ENCODE measurements at places on chromosomes 4 and X.

DNA sequence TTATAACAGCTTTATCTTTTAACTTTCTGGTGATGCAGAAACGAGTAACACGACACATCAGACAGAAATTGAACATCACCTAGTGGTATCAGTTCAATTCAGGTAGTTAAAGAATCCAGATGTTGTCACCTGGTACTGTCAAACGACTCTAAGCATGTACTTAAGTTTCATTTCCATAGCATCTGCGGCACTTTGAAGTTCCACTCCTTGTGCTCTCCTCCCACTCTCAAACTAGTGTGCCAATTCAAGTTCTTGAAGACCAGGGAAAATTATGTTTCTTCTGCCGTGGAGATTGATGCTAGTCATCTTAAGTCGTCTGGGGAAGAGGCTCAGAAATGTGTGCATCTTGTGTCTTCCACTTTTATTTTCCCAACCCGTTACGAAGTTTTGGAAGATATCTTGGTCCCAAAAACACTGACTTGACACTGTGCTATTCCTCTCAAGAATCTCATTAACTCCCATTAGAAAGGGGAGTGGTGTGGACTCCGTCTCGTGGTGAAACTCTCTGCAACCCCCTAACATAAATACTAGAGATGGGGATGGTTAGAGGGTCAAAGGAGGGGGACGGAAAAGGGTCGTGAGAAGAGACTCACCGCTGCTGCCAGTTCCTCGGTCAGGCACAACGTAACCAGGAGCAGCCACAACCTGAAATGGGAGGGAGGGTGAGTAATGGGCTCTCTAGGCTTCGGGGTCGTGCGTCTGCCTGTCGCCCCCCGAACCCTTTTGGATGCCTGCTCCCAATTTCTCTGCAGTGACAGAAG is 693 bp downstream of the COL4A6 start:
- no peak for DNase-seq
- no peak overlapping the region for H3K27ac ChIP-seq
- no peaks in the 10 kb centered on the region for H3K36me3 ChIP-seq
- H3K4me3 ChIP-seq, result peak overlapping the region; percentile 31

GRCh38 chr4:15653864-15654592 is 1.1 kb downstream of the FBXL5 start:
- H3K36me3 ChIP-seq, result no peaks in the 10 kb centered on the region
- H3K4me3 ChIP-seq, result peak overlapping the region; percentile 96

- no peaks in the 10 kb centered on the region for H3K36me3 ChIP-seq
- no peak for DNase-seq
- H3K27me3 ChIP-seq, result no peaks in the 10 kb centered on the region
- no peaks in the 10 kb centered on the region for H3K4me1 ChIP-seq
These were observed 128.0 kb downstream of the FRAS1 start for GRCh38 chr4:78185117-78185516.

DNA sequence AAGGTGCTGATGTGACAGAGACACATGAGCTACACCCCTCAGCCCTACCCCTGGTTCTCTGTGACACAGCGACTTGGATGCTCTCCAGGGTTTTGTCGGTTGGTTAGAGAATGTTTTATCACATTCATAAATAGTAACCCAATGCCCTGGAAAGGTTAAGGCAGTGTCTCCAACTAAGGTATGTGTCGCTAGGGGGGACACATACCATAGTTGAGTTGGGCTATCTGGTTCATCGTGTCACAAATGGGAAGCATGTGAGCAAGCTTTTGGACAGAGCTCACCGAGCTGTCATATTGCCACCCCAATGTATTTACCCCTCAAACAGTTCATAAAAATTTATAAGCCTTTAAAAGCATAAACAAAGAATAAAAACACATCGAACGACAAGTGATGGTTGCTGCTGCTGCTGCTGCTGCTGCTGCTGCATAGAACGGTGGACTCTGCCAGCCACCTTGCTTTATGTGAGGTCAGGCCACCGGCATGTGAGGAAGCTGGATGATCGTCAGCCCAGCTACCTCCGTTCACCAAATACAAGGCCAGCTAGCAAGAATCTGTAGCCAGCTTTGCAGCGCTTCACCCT is 55.9 kb downstream of the STOX2 start:
- H3K27ac ChIP-seq, result no peak overlapping the region
- H3K36me3 ChIP-seq, result no peaks in the 10 kb centered on the region

GRCh38 chrX:75115707-75116413 is 40.2 kb downstream of the ABCB7 start:
- no peak overlapping the region for H3K27ac ChIP-seq
- H3K4me1 ChIP-seq, result no peaks in the 10 kb centered on the region
- no peak overlapping the region for H3K4me3 ChIP-seq
- no peak for DNase-seq
- no peaks in the 10 kb centered on the region for H3K27me3 ChIP-seq
- no peaks in the 10 kb centered on the region for H3K36me3 ChIP-seq

DNA sequence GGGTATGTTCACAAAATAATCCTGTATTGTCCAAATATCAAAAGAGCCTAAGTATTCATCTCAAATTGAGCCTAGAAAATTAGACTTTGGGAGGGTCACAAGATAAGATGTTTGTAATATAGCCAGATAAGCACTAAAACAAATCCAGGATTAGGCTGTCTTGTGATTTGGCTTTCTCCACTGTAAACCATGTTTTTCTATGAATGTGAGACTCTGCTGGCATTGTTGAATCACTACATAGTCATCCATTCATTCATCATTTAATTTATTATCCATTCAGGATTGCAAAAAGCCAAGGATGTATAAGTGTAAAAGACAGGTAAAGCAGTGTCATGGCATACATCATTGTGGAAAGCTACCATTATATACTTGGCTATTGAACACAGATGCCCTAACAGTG is 148.0 kb downstream of the GRID2 start:
- no peak overlapping the region for H3K4me3 ChIP-seq
- no peaks in the 10 kb centered on the region for H3K27me3 ChIP-seq
- no peak overlapping the region for H3K27ac ChIP-seq
- H3K36me3 ChIP-seq, result no peaks in the 10 kb centered on the region
- no peak for DNase-seq

GRCh38 chr4:156784970-156785369 is 186.6 kb downstream of the PDGFC start:
- H3K27me3 ChIP-seq, result no peaks in the 10 kb centered on the region
- H3K4me3 ChIP-seq, result no peak overlapping the region
- no peaks in the 10 kb centered on the region for H3K4me1 ChIP-seq
- DNase-seq, result no peak

- no peak overlapping the region for H3K27ac ChIP-seq
- peaks cover 61% of the 10 kb centered on the region for H3K36me3 ChIP-seq
- H3K4me3 ChIP-seq, result no peak overlapping the region
- DNase-seq, result no peak
These were observed 97.7 kb downstream of the NFKB1 start for GRCh38 chr4:102598762-102599374.

DNA sequence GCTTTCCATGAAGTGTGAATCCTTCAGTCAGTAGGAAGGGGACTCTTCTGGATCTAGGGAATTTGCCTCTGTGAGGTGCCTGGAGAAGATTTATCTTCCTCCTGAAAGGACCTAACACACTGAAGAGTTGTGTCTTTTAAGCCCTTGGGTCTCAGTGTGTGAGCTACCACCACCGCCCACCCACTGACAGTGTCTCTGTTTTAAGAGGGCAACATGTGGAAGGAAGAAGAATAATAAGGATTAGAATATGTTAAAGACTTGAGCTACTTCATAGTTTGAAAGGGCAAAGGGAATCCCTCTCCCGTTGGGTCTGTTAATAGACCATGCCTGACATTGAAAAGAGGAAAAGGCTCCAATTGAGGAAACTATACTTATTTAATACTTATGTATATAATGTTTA is 64.3 kb upstream of the TLR2 start:
- H3K27ac ChIP-seq, result no peak overlapping the region
- H3K36me3 ChIP-seq, result no peaks in the 10 kb centered on the region
- no peak overlapping the region for H3K4me3 ChIP-seq
- DNase-seq, result no peak
- H3K27me3 ChIP-seq, result no peaks in the 10 kb centered on the region

- no peaks in the 10 kb centered on the region for H3K27me3 ChIP-seq
- H3K36me3 ChIP-seq, result peaks cover 17% of the 10 kb centered on the region
- no peaks in the 10 kb centered on the region for H3K4me1 ChIP-seq
- H3K4me3 ChIP-seq, result no peak overlapping the region
- no peak overlapping the region for H3K27ac ChIP-seq
- no peak for DNase-seq
These were observed 33.4 kb downstream of the NELFA start for GRCh38 chr4:1975391-1975801.

GRCh38 chr4:24625091-24625490 is 40.7 kb upstream of the DHX15 start:
- no peak for DNase-seq
- H3K36me3 ChIP-seq, result no peaks in the 10 kb centered on the region
- H3K4me1 ChIP-seq, result no peaks in the 10 kb centered on the region
- H3K4me3 ChIP-seq, result no peak overlapping the region
- H3K27me3 ChIP-seq, result no peaks in the 10 kb centered on the region
- no peak overlapping the region for H3K27ac ChIP-seq

DNA sequence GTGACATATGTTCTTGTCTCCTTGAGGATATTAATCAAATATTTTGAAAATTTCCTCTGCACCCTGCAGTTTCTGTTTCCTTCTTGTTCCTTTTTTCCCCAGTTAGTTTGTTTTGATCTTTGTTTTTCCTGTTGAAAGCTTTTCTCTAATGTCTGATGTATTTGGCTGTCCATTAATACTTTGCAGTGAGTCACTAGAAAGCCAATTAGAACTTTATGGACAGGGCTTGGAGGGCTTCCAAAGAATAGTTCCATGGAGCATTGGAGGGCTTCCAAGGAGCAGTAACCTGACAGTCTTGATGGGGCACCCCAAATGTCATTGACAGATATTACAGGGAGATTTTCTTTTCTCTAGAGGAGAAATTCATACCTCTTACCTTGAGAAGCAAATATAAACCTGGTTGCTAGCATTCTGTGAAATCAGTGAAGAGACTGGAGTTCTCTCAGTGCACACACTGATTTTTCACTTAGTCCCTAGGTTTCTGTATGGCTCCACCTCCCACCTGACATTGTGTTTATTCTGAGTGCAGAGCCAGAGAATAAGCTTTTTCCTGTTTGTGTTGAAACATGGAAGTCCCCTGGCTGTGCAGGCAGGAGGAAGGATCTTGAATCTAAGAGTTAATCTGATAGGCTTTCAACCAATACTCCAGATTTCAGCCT is 26.5 kb downstream of the SPARCL1 start:
- no peaks in the 10 kb centered on the region for H3K36me3 ChIP-seq
- DNase-seq, result no peak
- H3K27me3 ChIP-seq, result no peaks in the 10 kb centered on the region
- H3K4me1 ChIP-seq, result peaks cover 68% of the 10 kb centered on the region

DNA sequence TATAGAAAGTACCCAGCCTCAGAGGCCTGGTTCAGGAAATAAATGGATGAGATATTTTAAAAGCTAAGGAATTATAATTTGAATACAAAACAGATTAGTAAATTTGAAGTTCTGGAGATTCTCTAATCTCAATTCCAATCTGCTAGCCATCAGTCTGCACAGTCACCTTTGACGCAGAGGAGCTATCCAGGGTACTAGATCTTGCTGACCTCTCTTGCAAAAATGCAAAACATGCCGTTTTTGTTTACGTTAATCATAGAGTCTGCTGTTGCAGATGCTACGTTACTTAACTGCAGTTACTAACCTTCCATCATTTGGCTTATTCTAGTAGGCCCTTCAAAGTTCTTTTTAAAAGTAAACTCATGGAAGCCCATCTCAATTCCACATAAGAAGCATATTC is 10.4 kb downstream of the CCSER1 start:
- DNase-seq, result no peak
- H3K27me3 ChIP-seq, result no peaks in the 10 kb centered on the region
- no peaks in the 10 kb centered on the region for H3K4me1 ChIP-seq
- H3K27ac ChIP-seq, result no peak overlapping the region

DNA sequence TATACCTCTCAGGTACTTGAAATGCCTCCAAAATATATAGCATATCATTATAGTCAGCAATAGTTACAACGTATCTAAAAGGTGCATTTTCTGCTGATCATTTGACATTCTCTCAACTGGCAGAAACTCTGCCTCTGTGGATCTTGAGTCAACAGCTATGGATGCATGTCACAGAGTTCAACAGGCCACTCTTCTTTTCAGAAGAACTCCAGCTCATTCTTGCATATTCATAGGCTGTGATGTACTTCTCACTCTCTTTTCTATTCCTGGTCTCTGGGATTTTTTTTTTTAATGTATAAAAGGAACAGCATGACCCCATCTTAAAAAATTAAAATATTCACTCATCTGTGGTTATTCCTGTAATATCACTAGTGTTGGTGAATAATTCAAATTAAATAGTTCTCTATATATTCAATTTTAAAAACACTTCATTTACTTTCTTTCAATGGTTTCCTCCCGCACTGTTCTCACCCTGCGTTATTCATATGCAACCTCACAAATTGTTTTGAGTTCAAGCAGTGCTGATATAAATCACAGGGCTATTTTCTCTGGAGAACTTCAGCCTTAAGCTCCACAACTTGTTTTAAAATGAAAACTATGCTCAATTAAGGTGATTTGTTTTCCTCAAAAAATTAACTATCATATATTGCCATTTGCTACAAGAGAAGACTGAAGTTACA is 1111.2 kb upstream of the ADGRL3 start:
- no peaks in the 10 kb centered on the region for H3K4me1 ChIP-seq
- H3K4me3 ChIP-seq, result no peak overlapping the region
- H3K27ac ChIP-seq, result no peak overlapping the region
- no peak for DNase-seq
- no peaks in the 10 kb centered on the region for H3K36me3 ChIP-seq
- H3K27me3 ChIP-seq, result no peaks in the 10 kb centered on the region

- no peaks in the 10 kb centered on the region for H3K36me3 ChIP-seq
- H3K4me1 ChIP-seq, result peaks cover 10% of the 10 kb centered on the region
- no peak for DNase-seq
- no peak overlapping the region for H3K27ac ChIP-seq
- H3K27me3 ChIP-seq, result no peaks in the 10 kb centered on the region
- H3K4me3 ChIP-seq, result no peak overlapping the region
These were observed 80.3 kb downstream of the LNX1 start for GRCh38 chr4:53511014-53511413.

- no peak overlapping the region for H3K27ac ChIP-seq
- no peaks in the 10 kb centered on the region for H3K36me3 ChIP-seq
- peaks cover 27% of the 10 kb centered on the region for H3K4me1 ChIP-seq
- no peak for DNase-seq
These were observed 3.7 kb upstream of the SRP72 start for GRCh38 chr4:56463711-56464110.

GRCh38 chrX:29826742-29827141 is 388.6 kb upstream of the MAGEB2 start:
- no peaks in the 10 kb centered on the region for H3K4me1 ChIP-seq
- no peak overlapping the region for H3K4me3 ChIP-seq
- no peaks in the 10 kb centered on the region for H3K27me3 ChIP-seq
- no peak for DNase-seq
- no peaks in the 10 kb centered on the region for H3K36me3 ChIP-seq

- peaks cover 46% of the 10 kb centered on the region for H3K36me3 ChIP-seq
- peaks cover 15% of the 10 kb centered on the region for H3K4me1 ChIP-seq
- no peak for DNase-seq
These were observed 54.1 kb downstream of the CCNI start for GRCh38 chr4:77021614-77022089.

GRCh38 chr4:58590722-58591121 is 1480.5 kb upstream of the IGFBP7 start:
- no peaks in the 10 kb centered on the region for H3K27me3 ChIP-seq
- H3K27ac ChIP-seq, result no peak overlapping the region
- no peaks in the 10 kb centered on the region for H3K36me3 ChIP-seq

- no peaks in the 10 kb centered on the region for H3K27me3 ChIP-seq
- no peak overlapping the region for H3K27ac ChIP-seq
- H3K4me3 ChIP-seq, result no peak overlapping the region
- no peaks in the 10 kb centered on the region for H3K36me3 ChIP-seq
- no peaks in the 10 kb centered on the region for H3K4me1 ChIP-seq
- DNase-seq, result no peak
These were observed 84.4 kb downstream of the FBXW7 start for GRCh38 chr4:152451496-152451895.

Data from vagina (tissue), 2 donors.